EL (cell line): ENCODE measurements at places on chromosomes 3 and 15.
A peak's percentile ranks its signal among the peaks of the same experiment; 100 is the strongest.

DNA sequence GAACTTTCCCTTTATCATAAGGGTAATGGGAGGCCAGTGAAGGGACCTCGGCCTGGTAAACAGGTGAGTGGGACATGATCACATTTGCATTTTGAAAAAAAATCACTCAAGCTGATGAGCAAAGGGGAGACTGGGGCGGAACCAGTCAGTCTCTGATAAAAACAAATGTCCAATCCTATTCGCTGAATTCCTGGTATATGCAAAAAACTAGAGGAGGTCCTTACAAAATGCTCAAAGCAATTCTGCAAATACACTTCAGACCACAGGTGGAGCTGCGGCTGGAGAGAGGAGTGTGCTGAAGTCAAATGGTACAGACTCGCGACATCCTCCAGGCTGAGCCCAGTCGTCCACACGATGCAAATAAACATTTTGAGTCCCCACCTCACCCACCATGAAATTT, 166.7 kb downstream of the FOXP1 start:
- DNase-seq, result no peak

GRCh38 chr3:49519296-49519695, 35.0 kb upstream of the BSN start:
- DNase-seq, result no peak

DNA sequence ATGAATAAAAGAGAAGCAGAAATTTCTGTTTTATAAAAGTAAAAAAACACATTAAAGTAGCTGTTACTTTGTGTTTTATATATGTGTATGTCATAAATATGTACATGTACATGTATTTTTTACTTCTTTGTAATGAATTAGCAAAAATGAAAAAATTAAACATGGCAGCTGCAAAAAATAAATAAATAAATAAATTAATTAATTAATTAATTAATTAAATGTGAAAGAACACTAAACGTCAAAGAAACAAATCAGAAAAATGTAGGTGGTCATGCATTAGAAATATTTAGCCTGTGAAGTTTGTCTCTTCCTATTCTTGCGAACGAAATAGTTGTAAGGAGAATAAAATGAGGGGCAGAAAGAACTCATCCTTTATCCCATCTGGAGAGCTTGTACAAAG, 357.0 kb downstream of the ZIC4 start:
- no peak for DNase-seq

DNA sequence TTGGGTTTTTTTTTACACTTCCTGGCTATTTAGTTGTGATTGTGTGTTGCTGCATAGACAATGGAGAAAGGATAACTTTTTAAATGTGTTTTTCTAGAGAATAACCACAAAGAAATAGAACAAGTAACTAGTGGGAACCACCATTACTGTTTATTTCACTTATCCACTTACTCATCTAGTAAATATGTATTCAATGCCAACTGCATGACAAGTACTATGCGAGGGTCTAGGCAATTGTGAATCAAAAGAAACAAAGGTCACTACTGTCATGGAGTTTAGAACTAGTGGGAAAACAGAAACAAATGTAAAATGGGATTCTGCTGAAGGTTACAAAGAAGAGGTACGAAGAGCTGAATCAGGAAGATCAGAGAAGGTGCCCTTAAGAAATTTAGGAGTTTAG, 600.9 kb upstream of the ROBO2 start:
- DNase-seq, result peak; percentile 7

DNA sequence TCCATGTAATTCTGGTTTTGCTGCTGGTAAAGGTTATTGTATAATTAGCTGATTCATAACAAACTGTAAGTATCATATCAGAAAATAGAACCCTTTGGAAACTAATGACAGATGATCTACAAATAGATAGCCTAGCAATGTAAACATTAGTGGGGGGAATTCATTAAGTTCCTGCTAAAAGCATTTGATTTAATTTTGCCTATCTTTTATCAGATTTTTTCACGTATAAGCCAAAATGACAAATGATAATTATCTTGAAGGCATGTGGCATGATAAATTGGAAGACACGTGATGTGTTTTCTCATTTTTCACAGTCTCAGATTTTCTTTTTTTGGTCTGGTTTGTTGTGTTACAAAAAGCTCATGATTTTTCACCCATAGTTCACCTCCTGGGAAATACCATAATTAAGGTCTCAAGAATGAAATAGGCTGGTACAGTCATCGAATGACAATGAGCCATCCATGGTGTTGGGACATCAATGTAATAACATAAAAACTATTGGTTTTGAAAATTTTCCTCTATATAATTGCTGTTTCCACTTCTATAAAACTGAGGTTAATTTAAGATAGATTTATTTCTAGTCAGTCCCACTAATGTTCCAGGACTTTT, 325.9 kb upstream of the TBL1XR1 start:
- DNase-seq, result no peak

DNA sequence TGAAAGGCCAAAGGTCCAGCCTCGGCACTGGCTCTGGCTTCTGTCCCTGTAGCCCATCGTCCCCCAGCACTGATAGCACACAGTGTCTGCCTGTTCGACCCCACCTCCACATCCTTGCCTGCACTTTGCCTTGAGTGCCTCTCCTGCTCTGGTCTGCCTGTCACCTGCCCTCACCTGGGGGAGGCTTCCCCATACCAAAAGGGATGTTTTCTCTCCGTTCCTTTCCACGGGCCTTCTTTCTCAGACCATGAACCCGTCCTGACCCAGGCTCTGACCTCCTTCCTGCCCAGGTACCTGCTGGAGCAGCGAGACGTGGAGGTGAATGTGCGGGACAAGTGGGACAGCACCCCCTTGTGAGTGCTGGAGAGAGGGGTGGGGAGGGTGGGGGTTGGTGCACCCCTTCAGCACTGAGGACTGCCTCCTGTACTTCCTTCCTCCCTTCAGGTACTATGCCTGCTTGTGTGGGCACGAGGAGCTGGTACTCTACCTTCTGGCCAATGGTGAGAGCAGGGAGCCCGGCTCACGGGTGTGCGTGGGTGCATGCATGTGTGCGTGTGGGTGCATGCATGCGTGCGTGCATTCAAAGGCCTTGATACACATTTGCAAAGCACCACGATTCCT, 1.5 kb downstream of the ABTB1 start:
- DNase-seq, result no peak

DNA sequence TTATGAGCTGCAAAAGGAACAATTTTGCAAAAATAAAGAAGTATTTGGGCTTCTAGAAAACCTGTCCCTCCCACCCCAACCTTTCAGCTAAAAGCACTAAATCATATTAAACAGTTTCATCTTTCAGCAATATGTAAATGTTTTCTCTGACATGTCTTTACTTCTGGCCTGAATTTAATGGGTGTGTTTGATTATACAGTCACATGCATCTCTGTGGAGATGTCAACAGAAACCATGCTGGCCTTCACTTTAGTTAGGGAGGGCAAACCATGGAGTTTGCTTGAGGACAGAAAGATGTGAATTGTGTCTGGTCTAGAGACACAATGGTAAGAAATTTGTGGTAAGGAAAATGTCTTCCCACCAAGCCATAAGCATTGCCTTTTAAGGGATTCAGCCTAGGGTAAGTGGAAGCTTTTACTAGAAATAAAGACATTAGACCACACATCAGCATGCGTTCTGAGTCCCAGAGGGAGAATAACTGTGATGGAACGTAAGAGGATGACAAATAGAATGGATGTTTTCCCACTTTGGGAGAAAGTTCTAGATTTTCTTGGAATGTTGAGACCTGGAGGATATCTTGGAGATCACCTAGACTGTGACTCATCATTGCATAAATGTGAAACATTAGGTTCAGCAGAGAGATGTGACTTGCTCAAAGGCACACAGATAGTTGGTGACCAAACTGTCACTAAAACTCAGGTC, 68.9 kb downstream of the ST8SIA2 start:
- DNase-seq, result no peak

DNA sequence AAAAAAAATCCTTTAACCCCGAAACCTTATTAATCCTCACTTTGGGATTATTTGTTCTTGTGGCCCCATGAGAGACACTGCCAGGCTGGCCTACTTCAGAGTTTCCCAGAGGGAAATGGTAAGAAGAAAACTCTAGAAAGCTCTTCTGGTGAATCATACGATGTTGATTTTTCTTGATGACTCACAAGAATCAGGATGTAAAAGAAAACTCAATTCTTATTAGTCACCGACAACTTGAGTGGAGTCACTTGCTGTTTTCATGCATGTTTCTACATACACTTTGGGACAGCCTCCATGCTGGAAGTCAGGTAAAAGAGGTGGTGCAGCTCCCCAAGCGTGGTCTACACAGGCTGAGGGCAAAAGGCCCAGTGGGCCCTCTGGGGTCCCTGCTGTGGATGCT, 42.8 kb downstream of the MYO5C start:
- DNase-seq, result peak; percentile 90

DNA sequence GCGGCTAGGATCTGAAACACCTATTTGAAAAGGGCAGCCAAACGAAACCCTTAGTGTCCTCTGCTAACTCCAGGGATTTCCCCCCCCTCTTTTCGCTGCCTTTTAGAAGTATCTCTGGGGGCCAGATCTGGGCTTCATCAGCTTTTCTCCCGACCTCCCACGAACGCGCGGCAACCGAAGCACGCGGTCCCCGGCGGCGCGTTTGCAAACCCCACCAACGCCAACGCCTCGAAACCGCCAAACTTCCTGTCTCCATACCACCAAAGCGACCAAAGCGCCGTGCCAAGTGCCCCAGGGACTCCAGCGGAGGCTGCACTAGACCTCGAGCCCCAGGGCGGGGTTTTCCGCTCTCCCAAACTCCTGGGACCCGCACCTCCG, 155.8 kb upstream of the FRMD4B start:
- no peak for DNase-seq

DNA sequence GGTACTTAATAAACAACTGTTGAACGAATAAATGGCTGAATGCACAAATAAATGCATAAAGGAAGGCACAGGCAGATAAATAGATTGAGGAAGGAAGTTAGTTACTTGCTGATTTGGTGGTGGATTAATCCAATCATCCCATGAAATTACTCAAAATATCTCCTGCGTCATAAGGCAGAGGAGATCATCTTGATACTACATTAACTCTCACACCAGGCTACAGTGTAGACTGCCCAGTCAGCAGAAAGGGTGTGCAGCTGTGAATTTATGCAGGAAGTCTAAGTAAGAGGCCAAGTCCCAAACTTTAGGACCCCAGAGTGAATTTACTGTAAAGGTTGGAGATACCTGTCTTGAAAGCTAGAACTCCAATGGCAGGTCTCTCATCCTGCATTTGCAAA, 38.6 kb downstream of the PRICKLE2 start:
- DNase-seq, result no peak

DNA sequence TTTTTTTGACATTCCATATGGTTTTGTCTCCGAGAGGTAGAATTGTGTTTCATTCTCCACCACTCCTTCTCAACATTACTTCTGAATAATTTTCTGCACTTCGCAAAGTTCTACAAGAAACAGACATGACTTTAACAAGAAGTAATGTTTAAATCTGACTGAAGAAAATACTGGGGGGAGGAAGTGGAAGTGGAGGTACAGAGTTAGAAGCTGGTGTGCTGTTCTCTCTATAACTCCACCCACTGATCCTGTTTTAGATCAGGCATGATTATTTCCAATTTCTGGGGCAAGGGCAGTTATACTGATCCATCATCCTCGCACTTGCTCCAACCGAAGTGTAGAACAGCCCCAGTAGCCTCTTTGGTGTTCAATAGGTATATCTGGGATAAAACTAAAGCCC, 9.2 kb upstream of the MCCC1 start:
- no peak for DNase-seq

DNA sequence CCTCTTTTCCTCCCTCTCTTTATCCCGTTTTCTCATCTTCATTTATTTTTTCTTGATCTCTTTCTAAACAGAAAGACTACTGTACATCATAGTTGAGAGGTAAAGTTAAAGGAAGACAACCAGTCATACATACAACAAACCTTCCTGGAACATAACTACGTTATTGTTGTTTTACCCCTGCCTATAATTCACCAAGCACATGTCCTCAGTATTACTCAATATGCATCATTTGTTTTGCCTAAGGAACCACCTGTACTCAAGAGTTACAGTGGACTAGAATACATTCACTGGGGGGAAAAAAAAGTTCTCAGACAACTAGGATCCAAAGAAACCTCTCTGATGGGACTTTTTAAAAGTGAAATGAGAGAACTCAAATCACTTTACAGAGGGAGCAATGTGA, 344.7 kb upstream of the RBMS3 start:
- DNase-seq, result no peak

- DNase-seq, result peak; percentile 58
These were observed 71.8 kb downstream of the SYNPR start for GRCh38 chr3:63349583-63350573.

- no peak for DNase-seq
These were observed 54.9 kb downstream of the CCNL1 start for GRCh38 chr3:157104928-157105652.

DNA sequence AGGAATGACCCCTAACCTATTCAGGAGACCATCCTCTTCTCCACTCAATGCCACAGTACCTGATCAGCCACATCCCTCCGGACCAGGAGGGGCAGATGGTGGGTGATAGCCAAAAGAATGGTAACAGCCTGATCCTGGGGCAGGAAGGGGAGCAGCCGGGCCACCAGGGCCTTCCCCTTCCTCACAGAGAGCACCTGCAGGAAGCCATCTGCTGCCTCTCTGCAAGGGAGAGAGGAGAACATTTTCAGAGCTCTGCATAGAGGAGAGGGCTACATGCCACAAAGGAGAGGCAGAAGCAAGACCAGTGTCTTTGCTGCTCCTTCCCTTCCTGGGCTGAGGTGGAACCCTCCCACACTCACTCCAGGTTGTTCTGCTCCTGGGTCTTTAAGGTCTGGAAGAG, 5.5 kb upstream of the SPG11 start:
- no peak for DNase-seq

DNA sequence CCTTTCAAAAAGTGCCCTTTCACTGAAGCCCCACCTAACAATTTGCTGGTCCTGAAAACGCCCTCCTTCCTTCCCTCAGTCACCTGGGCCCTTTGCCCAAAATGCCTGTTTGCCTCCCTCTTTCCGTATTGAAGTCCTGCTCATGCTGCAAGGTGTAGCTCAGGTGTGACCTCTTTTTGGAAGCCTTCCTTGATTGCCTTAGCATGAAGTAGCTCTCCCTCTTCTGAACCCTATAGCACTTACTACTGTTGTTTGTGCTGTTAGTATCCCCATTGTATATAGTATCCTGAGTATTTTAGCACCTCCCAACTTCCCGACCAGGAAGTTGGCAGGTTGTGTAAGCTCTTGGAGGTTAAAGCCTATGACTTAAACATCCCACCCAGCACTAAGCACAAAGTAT, 1.7 kb downstream of the PLS1 start:
- no peak for DNase-seq

DNA sequence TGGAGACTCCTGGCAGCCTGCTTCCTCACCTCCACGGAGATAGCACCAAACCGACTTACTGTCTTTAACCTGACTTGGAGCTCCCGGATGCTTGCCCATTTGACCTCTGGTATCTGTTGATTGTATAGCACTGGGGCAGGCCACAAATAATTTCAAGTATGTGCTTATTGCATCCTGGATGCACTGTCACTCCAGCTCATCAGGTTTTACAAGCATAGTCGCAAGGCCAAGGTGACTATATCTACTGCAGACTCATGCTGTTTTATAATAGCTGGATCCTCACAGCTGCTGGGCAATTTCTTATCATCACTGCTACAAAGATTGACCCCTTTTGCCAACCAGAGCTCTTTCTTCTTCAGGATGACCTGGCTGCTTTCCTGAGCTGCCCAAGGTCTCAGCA, 45.6 kb downstream of the PEX5L start:
- no peak for DNase-seq

GRCh38 chr3:116200956-116201690, 244.2 kb downstream of the LSAMP start:
- no peak for DNase-seq

- DNase-seq, result no peak
These were observed 557.4 kb upstream of the ARPP21 start for GRCh38 chr3:35081899-35082298.
